ENCODE measurements at places on chromosomes 11 and 22.

- no peak for DNase-seq
Measured at GRCh38 chr22:46738647-46739093, 618 bp upstream of the CERK start.

GRCh38 chr22:20573833-20574615 lies 66.6 kb downstream of the MED15 start:
- no peak for DNase-seq

GRCh38 chr11:30919389-30920152 lies 333.4 kb upstream of the MPPED2 start:
- no peak for DNase-seq

DNA sequence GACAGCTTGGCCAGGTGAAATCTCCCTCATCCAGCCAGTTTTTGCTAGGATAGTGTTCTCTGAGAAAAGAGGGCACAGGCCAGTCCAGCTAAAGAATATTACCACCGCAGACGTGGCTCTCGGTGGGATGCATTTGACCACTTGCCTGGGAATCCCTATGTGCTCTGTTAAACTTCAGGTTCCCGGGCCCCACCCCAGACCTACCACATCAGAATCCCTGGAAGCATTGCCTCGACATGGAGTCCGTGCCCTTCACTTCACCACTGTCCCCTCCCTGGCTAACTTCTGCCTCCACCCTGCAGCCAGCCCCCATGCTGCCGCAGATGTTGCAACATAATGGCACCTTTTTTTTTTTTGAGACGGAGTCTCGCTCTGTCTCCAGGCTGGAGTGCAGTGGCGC lies 56.9 kb upstream of the EMID1 start:
- DNase-seq, result no peak

DNA sequence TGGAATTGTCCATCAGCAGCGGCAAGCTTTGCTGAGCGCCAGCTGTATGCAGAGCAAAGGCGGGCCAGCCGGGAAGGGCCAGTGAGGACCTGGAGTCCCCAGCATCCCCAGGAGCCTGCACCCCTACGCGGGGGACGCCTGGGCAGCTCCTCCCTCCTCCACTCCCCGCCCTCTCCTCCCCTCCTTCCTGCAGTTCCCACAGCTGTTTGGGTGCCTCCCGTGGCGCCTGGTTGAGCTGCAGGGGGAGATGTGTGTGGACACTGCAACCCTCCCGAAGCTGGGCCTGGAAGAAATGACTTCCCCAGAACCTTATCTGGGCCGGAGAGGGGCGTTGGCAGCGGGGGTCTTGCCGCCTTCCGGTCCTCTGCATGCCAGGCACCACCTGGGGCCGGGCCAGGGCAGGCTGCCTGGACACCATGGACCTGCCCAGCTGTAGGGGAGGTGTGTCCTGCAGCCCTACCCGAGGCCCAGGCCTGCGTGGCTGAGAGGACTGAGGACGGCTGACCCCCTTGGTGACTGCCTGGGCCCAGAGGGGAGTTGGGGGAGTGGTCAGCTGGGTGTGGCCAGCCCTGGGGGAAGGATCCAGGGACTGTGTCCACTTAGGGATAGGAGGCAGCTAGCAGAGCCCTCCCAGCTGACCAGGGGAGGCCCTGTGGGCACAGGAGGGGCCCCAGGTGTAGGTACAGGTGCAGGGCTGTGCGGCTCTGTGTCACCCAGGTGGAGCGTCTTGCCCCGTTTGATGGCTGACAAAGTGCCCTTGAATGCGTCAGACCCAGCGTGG lies 16.8 kb upstream of the MUC6 start:
- DNase-seq, result no peak

DNA sequence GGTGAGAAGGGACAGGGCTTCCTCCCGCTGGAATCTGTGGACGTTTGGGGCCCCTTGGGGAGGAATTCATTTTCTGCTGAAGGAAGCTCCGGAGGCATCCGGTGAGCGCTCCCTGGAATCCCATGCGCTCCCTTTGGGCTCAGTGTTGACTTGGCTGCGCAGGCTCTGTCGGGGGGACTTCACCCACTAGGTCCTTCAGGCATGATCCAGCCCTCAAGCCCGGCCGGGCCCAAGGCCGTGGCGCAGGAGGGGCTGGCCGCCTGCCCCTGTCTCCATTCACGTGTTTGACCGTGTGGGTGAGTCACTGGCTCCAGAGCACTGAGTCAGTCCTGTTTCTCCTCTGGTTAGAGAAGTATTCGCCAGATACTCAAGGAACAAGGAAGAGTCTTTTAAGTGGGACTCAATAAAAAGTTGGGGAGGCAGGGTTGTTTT lies 1.4 kb downstream of the CTTN start:
- no peak for DNase-seq

GRCh38 chr11:65563601-65564000 lies 5.4 kb upstream of the LTBP3 start:
- no peak for DNase-seq

GRCh38 chr11:61901397-61901796 lies 10.1 kb upstream of the FADS3 start:
- no peak for DNase-seq

GRCh38 chr22:33920927-33921524 lies 750 bp upstream of the LARGE1 start:
- DNase-seq, result peak; percentile 93

DNA sequence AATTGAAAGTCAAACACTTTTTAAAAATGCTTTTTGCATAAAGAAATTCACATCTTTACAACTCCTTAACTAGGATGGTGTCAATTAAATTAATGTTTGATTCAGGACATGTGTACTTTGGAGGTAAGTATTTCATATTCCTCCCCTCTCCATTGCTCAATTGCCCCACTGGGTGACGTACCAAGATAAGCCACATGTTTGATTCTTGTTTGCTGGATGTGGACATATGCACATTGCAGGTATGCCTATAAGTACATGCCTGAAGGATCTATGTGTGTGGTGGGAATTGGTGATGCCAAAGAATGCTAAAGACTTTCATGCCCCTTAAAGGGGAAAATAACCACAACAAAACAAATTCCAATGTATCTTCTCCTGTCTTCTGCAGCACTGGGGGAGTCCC lies 5.8 kb downstream of the CD44 start:
- no peak for DNase-seq

GRCh38 chr22:22161924-22162851 lies 82.4 kb upstream of the VPREB1 start:
- no peak for DNase-seq

DNA sequence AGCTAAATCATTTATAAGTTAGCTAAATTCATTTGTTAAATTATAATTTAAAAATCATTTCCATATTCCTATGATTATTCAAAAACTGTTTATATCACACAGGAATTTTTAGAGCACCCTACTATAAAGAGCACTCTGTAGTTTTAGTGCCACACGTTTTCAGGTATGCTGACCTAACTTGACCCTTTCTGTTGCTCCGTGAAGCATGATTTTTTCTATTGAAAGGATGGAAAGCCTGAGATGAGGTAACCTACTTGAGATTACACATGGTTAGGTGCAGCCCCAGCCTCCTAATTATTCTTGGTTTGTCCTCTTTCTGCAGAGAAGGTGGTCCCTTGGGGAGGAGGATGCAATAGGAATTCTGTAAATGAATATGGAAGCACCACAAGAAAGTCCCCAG lies 72.6 kb downstream of the PPFIBP2 start:
- no peak for DNase-seq

GRCh38 chr11:94845622-94846021 lies 77.5 kb downstream of the AMOTL1 start:
- no peak for DNase-seq

- DNase-seq, result no peak
Measured at GRCh38 chr11:74417379-74417804, 19.2 kb upstream of the PGM2L1 start.
